ENCODE measurements at places on chromosomes 11 and 22.
A peak's percentile ranks its signal among the peaks of the same experiment; 100 is the strongest.

DNA sequence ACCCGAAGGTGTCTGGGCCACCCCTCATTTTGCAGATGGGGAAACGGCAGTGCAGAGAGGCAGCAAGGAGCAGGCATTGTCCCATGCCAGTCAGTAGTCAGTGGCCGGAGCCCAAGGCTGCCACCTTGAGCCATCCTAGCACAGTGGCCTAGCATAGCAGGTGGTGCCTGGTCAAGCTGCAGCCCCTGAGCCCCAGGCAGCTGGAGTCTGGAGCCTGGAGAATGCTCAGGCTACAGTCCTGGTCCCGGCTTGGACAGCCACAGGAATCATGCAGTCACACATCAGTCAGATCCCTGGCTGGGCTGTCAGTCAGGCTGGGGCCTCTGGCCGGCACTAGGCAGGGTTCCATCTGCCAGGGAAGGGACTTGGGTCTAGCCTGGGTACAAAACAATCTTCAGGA, 18.6 kb downstream of the KCNC1 start:
- no peak for DNase-seq

DNA sequence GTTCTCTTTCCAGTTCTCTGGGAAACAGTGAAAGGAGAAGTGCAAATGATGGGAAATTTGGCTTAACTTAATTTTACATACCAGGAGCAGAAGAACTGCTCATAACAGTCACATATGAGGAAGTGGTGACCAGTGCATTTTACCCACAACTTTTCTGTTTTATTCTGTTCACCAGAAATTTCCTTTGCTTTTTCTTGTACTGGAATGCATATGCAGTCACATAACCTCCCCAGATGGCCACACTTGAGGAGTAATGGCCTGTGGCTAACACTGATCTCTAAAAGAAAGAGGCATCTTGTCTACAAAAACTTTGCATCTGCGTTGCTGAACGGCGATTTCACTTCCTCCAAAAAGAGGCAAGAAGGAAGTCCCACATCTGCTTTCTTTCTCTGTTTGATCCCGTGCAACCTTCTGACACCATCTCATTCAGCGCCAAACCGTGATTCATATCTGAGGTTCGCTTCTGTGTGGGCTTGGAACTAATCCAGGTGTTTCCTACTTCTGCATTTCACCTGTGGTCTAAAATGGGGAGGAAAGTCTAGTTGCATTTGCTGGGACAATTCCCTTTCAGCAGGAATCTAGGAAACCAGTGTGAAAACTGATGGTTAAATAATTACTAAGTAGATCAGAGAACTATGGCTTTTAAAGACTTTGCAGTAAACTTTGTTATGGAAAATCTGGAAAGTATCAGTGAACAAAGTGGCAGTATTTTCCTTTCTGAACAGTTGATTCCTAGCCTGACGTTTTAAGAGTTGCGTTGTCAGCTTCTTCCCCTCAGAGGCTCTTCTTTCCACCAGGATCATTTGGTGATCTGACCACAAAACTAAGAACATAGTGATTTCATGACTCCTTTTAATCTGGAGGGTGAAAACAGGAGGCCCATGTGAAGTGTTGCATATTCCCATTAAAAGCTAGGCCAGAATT, 4.2 kb upstream of the MPEG1 start:
- DNase-seq, result peak; percentile 66

GRCh38 chr22:26927821-26928220, 270.4 kb downstream of the MIAT start:
- DNase-seq, result no peak

GRCh38 chr11:103465555-103466140, 356.4 kb downstream of the DYNC2H1 start:
- no peak for DNase-seq

DNA sequence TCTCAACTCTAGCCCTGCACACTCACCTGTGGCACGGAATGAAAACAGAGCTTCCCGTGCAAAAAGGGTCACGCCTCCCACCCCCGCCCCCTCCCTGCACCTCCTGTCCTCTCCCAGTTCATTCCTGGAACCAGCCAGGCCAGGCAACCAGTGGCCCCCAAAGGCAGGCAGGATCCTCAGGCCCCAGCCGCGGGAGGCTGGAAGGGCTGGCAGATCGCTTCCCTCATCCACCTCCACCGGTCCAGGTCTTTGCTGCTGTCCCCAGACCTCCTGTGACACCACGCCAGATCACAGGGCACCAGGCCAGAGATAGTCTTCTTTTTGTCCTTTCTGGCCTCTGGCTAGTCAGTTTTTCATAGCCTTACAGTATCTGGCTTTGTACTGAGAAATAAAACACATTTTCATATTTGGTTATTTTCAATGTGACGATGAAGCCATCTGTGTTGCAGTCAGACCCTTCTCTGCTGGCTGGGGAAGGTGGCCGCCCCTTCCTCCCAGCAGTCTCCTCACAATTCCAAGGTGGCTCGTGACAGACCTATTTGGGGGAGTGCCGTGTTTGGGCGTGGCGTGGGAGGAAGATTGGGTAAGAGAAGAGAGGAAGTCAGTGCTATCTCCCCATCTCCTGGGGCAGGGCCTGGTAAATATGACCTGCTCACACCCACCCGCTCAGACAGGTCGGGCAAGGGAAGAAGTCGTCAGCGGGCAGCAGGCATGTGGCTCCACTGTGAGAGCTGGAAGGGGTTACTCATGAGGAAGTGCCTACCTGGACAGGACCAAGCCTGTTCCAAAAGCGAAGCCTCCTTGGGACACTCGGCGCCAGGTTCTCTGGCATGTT, 9.1 kb downstream of the SSH3 start:
- DNase-seq, result no peak

GRCh38 chr11:102727890-102728289, 3.1 kb upstream of the MMP8 start:
- DNase-seq, result peak; percentile 88

GRCh38 chr11:107830915-107831540, 27.6 kb downstream of the SLC35F2 start:
- no peak for DNase-seq

DNA sequence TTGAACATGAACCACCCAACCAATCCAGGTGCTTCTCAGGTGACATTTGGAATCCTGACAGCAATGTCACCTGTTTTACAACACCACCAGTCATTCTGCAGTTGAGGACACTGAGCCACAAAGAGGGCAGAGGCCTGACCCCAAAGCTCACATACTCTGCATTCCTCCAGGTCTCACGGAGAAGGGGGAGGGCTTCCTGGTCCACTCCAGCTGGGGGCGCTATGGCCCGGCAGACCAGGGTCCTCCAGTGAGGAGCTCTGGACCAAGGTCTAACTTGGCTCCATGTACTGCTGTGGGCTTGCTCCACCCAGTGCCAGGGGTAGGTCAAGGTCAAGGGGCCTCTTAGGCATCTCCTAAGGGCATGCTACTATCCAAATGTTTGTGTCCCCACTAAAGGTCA, 1.5 kb upstream of the PNPLA3 start:
- no peak for DNase-seq

GRCh38 chr22:45783690-45784089, 112.1 kb downstream of the ATXN10 start:
- DNase-seq, result no peak

- DNase-seq, result no peak
These were observed 208.7 kb upstream of the PLET1 start for GRCh38 chr11:112469376-112469775.

DNA sequence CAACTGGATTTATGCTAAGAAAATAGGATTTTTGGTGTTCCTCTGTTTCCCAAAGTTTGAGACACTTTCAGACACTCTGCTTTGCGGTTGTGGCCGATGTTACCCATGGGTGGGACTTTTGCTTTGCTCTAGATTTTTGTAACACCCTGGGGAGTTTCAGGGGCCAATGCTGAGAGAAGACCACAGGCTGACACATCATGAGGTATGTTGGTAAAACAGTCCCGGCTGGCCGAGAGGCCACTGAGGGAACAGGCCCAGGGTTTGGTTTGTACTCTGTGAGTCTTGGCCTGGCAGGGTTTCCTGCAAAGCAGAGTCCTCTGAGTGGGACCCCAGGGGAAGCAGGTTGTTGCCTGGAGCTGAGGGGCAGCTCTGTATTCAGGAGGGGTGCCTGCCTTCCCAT, 78.5 kb upstream of the PITPNB start:
- DNase-seq, result peak; percentile 14

GRCh38 chr22:26718488-26718887, 61.1 kb downstream of the MIAT start:
- no peak for DNase-seq

GRCh38 chr22:33076343-33076742, 18.2 kb upstream of the SYN3 start:
- no peak for DNase-seq

DNA sequence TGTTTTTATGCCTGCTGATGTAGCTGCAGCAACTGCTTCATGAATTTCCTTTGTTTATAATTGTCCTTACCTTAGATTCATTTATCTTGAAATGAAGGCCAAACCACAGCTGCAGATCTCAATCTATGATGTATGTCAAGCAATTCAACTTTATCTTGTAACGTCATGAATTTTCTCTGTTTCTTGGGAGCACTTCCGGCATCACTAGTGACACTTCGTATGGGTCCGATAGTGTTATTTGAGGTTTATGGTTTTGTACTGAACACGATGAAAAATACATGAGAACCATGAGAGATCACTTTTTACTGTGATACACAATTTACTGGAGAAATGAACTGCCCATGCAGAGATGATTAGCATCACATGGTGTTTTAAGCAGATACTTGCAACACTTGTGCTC, 98.5 kb downstream of the CSTPP1 start:
- no peak for DNase-seq

DNA sequence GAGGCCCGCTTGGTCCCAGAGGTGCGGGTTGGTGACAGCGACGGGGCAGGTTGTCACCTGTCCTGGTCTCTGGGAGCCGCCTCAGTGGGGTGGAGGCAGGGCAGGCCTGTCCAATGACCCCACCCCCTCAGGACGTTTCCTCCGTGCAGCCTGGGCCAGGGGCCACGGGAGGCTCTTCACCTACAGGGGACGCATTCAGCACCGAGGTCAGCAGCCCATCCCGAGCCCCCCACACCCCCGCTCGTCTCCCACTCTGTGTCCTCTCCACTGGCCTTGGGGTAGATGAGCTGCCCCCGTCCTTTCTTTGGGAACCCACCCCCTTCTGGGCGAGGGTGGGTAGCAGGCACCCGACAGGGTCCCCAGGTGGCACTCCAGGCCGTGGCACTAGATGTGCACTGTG, 35.7 kb downstream of the BRSK2 start:
- DNase-seq, result no peak

DNA sequence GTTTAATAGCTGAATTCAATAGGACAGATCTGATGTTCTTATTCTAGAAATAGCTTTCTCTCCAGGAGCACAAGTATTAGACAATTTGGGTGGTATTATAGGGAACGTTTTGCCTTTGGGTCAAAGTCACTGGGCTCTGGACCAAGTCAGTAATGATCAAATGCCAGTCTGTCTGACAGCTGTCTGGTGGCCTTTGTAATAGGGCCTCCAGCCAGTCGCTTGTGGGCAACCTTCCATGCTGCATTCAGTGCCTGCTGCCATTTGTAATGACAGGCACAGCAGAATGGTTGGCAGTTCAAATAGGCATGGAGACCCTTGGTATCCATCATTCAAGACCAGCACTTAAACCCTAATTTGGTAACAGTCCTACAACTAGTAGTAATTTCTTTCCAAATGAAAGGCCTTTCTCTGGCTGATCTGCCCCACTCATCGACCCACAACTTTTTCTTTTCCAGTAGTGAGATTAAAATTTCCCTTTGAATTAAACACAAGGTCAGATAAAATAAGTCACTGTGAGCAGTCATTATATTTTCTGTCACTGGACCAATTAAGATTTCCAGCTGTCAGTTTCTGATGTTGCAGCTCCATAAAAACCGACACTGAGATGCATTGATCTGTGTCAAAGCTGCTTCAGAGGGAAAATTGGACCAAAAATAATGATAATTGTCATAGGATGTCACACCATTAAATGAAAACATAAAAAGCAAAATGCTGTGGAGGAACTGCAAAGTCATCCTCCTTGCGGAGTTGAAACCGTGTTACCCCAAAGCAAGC, 1038.1 kb downstream of the LRRC4C start:
- DNase-seq, result no peak

DNA sequence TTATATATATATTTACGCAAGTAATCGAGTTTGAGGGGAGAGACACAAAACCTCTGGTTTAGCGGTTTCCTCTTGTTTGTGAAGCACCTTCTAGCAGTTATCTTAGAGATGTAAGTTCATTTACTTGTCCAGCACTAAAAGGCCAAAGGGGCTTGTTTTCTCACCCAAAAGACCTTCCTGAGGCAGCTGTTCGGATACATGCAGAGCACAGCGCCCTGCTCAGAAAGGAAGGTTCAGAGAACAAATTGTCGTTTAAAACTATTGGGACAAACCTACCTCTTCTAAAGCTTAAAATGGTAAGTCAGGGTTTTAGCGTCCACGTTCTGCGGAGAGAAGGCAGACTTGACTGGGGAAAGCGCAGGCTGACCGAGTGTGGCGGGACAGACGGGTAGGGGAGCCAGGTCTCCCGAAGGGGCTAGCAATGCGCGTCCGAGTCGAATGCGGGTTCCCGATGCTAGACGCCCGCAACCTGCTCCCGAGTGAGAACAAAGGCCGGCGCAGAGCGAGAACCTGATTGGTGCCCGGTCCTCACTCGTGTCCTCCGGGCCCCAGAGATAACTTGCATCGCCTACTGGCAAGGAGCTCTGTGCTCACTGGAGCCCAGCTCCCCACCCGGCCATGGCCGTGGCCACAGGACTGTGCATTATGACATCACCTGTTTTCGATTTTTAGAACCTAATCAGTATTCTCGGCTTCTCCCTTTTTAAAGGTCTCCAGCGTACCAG, 1.0 kb upstream of the SESN3 start:
- DNase-seq, result peak; percentile 40

DNA sequence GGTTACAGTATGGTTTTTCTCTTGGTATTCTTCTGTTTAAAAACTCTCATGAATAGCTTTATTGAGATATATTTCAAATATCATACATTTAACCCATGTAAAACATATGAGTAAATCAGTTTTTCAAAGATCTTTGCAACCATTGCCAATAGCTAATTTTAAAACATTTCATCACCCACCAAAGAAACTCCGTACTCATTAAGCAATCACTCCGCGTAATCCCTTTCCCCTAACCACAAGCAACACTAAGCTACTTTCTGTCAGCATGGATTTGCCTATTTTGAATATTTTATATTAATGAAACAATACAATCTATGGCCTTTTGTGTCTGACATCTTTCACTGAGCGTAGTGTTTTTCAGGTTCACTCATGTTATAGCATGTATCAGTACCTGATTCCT, 697.9 kb upstream of the ANO5 start:
- no peak for DNase-seq

GRCh38 chr11:130190371-130190881, 30.8 kb downstream of the ST14 start:
- DNase-seq, result no peak

DNA sequence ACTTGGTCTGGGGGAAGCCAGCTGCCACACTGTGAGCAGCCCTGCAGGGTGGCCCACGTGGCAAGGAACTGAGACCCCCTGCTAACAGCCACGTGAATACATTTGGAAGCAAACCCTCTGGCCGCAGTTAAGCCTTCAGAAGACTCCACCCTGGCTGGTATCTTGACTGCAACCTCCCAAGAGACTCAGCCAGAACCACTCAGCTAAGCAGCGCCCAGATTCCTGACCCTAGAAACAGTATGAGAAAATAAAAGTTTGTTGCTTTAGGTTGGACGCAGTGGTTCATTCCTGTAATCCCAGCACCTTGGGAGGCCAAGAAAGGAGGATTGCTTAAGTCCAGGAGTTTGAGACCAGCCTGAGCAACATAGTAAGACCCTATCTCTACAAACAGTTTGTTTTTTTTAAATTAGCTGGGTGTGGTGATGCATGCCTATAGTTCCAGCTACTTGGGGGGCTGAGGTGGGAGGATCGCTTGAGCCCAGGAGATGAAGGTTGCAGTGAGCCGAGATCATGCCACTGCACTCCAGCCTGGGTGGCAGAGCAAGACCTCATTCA, 8.7 kb downstream of the ZMAT5 start:
- DNase-seq, result no peak

- no peak for DNase-seq
These were observed 24.8 kb downstream of the PDE2A start for GRCh38 chr11:72649215-72649976.
